ENCODE measurements at places on chromosomes 1 and 21.

DNA sequence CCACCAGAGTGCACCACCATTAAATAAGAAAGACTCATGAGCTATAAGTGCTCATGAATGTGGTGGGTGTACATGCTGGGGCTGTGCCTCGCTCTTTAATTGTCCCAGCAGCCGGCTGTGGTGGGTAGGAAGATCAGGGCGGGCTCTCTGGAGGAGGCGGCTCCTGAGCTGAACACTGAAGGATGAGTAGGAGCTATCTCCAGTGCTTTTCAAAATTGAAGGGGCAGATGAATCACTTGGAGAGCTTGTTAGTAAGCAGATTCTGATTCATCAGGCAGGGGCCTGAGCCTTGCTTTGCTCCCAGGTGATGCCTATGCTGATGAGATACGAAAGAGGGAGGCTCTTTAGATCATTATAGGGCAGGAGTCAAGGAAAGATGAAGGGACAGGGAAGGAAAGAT, 54.1 kb downstream of the ETS2 start:
- no peak for DNase-seq

DNA sequence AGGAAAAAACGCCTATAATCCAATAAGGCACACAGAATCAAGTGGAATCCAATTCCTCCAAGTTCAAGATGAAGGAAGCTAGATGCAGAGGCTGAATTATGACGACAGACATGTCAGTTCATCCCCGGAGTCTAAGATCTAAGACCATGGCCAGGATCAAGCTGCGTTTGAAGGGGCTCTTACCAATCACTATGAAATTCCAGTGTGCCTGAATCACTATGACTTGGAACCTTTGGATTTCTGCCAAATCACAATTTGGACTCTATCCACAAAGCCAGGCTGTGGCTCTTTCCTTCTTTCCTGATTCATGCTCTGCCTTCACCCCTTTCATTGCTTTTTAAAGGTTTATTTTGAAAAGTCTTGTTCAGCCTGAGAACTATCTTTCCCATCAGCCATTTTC, 17.1 kb downstream of the OLIG2 start:
- DNase-seq, result no peak

DNA sequence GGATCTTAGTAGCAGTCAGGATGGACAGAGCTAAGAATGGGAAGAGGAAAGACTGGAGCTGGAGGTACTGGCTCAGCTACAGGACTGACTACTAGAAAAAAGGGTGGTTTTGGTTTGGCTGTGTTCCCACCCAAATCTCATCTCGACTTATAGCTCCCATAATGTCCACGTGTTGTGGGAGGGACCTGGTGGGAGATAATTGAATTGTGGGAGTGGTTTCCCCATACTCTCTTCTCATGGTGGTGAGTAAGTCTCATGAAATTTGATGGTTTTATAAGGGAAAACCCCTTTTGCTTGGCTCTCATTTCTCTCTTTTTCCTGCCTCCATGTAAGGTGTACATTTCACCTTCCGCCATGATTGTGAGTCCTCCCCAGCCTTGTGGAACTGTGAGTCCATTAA, 466.5 kb upstream of the DEPDC1 start:
- DNase-seq, result no peak

DNA sequence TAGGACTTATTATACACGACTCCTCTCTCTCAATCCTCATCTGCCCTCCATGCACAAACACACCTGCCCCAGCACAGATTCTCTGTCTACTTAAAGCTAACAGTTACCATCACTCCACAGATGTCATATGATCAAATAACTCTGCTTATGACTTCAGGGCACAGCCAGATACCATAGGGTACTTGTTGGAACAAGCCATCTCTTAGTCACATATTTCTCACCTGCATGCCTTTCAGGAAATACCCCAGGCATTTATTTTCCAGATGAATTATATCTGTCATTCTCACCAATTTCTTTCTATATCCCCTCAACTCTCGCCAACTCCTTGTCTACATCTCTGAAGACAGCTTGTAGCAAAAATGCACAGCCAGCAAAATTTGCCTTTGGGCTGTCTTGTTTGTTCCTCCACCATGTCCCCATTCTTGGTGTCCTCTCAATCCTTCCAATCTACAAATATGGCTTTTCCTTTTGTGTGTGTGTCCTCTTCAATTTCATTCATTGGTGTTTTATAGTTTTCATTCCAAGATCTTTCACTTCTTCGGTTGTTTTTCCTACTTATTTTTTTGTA, 353.9 kb upstream of the CAMK1G start:
- DNase-seq, result no peak

All from activated CD8-positive, alpha-beta memory T cell treated with anti-CD3 and anti-CD28 coated beads, Interleukin-2, amount 50 U/mL, for 4 hours (primary cell).